CD4-positive, alpha-beta T cell treated with Interleukin-15 for 4 hours (primary cell): ENCODE measurements at places on chromosomes 7 and 10.

DNA sequence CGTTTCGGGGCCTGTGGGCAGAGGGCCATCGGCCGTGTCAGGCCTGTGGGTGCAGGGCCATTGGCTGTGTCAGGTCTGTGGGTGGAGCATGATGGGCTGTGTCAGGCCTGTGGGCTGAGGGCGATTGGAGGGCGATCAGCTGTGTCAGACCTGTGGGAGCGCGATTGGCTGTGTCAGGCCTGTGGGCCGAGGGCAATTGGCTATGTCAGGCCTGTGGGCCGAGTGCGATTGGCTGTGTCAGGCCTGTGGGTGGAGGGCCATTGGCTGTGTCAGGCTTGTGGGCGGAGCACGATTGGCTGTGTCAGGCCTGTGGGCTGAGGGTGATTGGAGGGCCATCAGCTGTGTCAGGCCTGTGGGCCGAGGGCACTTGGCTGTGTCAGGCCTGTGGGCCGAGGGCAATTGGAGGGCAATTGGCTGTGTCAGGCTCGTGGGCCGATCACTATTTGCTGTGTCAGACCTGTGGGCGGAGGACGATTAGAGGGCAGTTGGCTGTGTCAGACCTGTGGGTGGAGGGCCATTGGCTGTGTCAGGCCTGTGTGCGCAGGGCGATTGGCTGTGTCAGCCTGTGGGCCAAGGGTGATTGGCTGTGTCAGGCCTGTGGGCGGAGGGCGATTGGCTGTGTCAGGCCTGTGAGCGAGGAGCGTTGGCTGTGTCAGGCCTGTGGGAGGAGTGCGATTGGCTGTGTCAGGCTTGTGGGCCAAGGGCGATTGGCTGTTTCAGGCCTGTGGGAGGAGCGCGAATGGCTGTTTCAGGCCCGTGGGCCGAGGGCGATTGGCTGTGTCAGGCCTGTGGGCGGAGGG lies 54.1 kb downstream of the DYNC2I1 start:
- DNase-seq: no peak

- DNase-seq: no peak
Measured at GRCh38 chr7:150432915-150433892, 17.2 kb upstream of the GIMAP8 start.

DNA sequence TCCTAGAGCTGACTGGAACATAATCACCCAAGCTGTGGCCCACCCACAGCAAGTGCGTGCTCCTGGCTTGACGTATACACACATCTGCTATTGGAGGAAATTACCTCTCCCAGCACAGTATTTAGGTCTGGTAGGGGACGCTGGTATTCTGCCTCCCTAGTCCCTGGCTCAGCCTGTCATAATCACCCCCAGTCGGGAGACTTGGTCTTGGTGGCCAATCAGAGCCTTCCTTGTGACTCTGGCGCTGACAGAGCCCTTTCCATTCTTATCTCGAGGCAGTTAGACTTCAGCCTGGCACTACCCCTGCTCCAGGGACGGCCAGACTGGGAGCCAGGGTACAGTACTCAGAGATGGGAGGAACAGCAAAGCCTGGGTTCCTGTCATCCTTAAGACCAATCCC lies 14.3 kb upstream of the PRKAG2 start:
- DNase-seq: no peak

GRCh38 chr7:6436385-6436685 lies 11.4 kb downstream of the DAGLB start:
- DNase-seq: peak; percentile 18

DNA sequence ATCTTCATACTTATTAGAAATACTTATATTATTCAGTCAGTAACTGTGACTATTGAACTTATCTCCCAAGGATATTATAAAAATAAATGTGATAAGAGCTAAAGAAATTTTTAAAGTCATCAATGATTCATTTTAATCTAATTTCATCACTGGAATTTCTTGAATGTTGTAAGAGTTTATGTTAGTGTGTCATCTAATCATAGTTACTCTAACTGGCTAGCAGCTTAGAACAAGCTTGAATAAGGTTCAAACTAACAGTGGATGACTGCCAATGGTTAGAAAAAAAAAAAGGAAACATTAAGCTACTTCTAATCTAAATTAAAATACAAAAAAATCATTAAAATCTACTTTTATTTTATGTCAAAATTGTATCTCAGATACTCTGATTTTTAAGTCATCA lies 1066.3 kb downstream of the CNTNAP2 start:
- no peak for DNase-seq

DNA sequence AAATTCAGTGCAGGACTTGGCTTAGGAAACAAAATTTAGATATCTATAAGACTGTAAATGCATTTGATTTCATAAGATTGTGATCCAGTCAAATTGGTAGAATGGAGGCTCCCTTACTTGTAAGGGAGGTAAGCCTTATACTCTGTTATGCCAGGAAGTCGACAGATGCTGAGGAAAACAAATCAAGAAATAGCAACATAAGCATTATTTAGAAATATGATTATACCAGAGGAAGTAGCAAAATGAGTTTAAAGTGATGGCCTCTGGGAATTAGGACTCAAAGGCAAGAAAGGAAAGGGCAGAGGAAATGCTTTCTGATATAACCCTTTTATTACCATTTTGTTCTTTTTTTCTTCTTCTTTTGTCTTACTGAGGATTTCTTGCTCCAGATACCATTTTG lies 40.5 kb upstream of the MTPAP start:
- no peak for DNase-seq

DNA sequence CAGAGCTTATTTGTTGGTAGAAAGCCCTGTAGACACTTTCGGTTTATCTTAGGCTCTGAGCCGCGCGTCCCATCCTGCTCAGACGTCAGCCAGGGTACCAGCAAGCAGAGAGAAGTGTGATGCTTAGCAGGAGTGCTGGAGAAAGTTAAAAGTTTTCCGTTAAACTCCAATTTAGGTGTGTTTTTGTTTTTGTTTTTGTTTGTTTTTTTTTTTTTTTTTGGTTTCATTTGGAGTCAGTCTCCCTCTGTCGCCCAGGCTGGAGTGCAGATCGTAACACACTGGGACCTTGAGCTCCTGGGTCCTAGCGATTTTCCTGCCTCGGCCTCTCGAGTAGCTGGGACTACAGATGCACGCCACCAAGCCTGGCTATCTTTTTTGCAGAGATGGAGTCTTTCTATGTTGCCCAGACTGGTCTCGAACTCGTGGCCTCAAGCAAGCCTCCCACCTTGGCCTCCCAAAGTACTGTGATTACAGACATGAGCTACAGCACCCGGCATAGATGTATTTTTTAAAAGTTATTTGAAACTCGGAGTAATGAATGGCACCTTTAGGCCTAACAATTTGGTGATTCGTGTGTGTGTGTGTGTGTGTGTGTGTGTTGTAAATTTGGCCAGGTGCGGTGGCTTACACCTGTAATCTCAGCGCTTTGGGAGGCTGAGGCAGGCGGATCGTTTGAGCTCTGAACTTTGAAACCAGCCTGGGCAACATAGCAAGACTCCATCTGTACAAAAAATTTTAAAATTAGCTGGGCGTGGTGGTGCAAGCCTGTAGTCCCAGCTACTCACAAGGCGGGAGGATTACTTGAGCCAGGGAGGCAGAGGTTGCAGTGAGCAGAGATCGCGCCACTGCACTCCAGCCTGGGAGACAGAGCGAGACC lies 1.3 kb upstream of the HIP1 start:
- no peak for DNase-seq
